ENCODE measurements at places on chromosomes 3 and 15.

- DNase-seq = no peak
These were observed 29.3 kb upstream of the TPM1 start for GRCh38 chr15:63013052-63013808.

GRCh38 chr15:27449941-27450340 is 479.0 kb downstream of the GABRG3 start:
- no peak for DNase-seq

DNA sequence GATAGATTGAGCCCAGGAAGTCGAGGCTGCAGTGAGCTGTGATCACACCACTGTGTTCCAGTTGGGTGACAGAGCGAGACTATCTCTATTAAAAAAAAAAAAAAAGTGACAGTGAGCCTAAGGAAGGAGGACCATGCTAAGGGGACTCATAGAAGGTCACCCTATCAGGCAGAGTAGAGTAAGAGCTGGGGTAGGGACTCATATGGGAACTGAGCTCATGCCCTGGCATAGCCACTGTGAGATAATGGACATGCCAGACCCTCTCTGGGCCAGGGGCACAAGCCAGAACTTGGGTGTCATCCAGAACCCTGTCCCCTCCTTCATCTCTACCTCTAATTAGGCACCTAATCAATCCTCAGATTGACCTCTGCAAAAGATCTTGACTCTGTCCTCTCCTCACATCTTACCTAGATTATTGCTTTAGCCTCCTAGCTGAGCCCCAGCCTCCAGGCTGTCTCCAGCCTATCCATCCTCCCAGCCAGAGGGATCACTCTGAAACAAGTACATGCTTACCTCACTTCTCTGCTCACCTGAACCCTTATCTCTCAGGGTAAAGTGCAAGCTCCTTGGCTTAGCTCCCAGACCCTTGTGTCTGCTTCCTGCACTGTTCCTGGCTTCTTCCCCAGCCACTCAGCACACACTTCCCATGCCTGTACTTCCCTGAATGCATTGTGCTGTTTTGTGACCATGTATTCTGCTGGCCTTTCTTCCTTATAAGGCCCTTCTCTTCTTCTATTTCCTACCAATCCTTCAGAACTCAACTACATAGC is 76.4 kb downstream of the DAPK2 start:
- DNase-seq = no peak

DNA sequence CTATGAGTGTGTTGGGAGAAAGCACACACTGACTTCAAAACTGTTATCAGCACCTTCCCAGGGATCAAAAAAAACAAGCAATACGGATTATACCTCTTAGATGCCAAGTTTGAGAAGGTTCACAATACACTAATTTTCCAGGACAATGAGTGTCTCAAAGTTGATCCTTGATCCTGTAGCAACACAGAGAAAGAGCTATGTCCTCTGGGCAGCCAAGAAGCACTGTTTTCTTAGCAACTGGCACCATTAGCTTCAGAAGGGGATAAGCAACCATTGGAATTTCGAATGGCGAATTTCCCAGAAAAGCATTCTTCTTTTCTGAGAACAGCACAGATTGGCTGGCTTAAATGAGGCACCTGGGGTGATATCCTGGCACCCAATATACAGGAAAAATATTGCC is 270.3 kb upstream of the RORA start:
- no peak for DNase-seq

- no peak for DNase-seq
These were observed 52.5 kb downstream of the COL8A1 start for GRCh38 chr3:99690761-99691369.

DNA sequence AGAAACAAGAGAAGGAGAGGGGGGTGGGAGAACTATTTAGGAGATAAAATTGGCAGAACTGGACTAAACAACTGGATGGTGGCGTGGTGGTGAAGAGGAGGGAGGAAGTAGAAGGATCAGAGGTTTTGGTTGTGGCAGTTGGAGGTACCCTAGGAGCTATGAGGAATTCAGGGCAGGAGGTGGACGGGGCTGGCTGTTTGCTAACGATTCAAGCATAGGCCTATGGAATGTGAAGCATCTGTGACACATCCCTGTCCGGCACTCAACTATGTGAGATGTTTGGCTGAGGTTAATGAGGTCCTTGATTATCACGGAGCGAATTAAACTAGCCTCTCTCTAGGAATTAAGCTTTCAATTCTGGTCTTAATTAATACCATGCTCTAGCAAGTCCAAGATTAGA is 13.5 kb downstream of the TARS3 start:
- DNase-seq = no peak

DNA sequence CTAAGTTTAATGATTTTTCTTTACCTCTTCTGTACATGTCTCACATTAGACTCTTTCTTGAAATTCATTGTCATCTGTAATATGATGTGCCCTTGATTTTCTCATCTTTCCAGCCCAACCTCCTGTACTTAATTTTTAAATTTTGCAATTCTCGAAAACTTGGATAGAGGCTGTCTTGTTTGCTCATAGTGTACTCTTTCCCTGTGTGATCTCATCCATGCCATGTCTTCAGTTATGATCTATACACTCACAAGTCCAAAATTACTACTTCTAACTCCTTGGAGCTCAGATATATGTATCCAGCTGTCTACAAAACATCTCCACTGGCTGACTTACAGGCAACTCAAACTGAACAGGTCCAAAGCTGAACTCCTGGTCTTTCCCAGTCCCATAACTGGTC is 42.2 kb downstream of the CD200 start:
- DNase-seq = no peak

DNA sequence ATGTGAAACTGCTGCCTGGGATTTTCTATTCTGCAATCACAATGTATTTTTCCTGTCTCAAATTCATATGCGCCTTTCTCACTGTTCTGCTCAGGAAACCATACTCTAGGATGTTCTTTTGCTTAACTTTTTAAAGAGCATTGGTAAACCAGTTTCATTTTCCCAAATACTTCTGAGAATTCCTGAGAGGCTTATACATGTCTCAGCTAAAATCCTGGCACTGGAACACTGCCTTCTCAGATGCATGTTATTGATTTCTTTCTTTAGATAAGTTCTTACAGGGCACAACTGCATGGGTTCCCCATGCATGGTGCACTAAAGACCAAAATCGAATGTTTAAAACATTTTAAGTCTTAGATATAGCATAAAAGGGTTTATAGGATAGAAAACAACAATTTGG is 178.3 kb upstream of the PLSCR5 start:
- no peak for DNase-seq

DNA sequence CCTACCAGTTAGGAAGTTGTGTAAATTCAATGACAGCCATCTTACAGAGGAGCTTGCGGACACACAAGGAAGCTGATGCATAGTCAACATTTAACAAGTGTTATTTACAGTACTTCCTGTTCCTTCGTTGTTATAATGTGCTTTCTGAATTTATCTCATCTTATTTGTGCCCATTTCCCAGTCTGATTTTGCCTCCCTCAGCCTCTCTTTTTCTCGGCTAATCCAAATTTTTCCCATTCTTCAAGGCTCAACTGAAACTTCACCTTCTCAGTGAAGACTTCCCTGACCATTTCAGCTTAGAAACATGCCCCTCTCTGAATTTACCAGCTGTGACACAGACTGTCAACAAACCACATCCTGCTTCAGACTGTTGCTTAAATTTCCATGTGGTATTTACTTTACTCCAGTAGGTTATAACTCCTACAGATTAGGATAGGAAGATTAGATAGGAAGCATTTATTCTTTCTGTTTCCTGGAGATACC is 55.7 kb upstream of the CP start:
- no peak for DNase-seq

- no peak for DNase-seq
These were observed 217.4 kb upstream of the CD96 start for GRCh38 chr3:111324645-111325044.

DNA sequence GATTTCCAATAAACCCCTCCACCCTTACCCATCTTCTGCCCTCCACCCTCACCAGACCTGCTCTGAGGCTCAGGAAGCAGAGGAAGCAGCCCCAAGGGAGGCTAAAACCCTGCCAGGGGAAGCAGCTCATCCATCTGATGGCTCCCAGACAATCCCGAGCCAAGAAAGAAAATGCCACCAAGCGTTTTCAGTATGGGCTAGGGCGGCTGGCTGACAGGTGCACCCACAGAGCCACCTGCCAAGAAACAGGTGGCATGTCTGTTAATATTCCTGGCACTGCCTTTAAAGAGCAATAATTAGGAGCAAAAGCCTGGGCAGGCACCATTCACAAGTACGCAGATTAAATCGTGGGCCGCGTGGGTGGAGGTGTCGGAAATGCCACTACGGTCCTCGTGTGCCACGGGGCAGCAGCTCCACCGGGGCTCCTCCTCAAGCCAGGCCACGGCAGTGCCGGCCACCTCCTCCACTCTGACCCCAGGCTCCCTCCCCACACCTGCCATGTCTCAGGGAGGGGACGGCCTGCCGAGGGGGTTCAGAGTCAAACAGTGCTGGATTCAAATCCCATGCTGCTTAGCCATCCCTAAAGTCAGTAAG is 23.9 kb upstream of the GRIP2 start:
- DNase-seq = no peak

DNA sequence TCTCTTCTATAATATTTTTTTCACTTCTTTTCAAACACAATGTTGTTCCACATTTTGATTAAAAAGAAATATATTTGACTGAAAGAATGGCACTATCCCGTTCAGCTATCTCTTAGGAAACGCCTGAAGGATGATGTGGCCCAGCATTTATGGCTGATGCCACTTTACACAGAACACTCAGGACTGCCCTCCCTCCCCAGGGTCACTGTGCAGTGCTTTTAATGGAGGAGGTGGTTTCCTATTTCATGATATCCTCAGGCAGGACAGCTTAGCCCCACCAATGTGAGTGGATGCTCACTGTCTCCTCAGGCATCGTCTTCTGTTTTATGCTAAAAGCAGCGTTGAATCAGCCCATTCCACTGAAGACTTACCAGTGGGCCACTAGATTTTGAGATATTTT is 135.9 kb downstream of the KCNAB1 start:
- no peak for DNase-seq

- DNase-seq = no peak
These were observed 158.7 kb downstream of the GBE1 start for GRCh38 chr3:81602781-81603180.

- no peak for DNase-seq
These were observed 217.2 kb upstream of the CGNL1 start for GRCh38 chr15:57158997-57159668.

DNA sequence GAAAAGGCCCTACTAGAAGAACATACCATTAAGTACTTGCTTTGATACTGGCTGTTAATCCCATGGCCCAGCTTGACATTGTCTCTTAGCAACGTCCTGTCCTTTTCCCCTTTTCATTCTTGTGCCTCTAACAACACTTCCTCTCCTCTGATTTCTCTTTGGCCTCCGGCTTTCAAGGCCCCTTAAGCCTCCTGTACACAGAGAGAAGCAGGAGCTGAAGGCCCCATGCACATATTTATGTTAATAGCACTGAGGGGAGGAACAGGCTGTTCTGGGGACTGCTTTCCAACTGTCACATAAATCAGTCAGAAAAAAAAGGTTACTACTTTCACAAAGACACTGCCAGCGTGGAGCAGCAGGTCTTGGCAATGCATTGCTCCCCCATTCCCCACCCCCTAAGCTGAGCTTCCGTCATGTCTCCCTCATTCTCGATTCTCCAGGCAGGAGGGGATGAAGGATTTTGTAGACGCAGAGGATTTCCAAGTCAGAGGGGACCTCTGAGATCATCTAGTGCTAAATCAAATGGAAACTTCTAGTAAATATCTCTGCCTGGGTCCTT is 257.4 kb upstream of the ADAMTS9 start:
- DNase-seq = no peak

DNA sequence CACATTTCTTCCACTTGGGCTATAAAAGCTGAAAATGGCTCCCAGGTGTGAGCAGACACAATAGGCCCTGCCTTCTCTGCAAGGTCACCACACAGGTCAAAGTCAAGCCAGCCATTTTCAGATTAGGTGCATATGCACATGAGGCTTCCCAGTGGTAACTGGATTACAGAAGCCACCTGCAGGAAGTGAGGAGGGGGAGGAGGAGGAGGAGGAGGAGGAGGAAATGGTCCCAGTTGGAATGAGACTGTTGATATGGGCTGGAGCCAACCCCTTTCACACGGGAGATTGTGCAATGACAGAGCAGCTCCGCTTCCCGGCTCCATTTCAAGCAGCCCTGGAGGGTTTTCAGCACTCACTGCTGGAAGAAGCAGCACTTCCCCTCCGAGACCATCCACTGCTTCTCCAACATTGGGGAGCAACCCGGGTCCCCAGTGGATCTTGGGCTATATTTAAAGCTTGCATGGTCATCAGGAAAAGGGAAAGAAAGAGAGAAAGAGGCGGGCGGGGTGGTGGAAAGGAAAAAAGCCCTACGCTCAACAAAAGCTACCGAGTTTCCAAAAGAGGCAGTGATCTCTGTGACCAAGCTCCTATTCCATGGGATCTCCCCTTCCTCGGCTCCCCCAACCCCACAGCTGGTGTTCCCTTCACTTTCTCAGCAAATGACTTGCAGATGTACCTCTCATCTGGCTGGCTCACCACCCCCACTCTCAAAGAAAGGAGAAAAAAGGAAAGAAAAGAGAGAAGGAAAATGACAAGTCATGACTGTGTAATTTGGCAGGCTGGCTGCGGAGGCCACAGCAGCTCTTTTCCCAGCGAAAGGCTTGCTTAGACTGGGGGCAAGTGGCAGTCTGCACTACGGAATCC is 58.3 kb downstream of the LRIG1 start:
- no peak for DNase-seq

DNA sequence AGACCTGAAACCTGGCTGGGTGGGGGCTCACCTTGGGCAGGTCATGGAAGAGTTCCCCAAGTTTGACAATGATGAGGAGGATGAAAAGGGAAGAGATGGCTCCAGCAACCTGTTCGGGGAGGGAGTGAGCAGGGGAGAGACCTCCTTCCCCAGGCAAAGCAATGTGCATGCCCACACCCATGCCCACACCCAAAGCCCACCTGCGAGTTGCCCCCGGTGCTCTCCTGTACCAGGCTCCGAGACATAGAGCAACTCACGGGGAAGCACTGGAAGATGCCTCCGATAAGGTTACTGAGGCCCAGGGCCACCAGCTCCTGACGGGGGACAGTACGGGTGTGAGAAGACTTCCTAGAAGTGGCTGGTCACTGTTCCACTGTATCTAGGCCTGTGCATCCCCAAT is 4.9 kb downstream of the SLC26A6 start:
- no peak for DNase-seq

DNA sequence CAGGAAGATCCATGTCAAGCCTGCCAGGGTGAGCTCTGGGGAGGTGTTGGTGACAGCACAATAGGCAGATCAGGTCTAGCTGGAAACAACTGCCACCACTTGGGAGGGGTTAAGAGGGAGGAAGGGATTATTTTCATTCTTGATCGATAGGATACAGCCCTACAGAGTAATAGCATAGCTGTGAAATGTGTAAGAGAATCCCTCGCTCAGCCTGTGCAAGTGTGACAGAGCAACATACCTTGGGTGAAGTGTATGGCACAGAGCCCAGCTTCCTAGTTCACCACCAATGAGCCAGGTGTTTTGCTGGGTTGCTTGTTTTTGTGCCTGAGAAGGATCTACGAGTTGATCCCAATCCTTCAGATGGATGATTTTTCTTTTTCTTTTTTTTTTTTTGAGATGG is 9.2 kb upstream of the DCUN1D1 start:
- DNase-seq = no peak

GRCh38 chr3:37986479-37987314 is 3.9 kb upstream of the VILL start:
- no peak for DNase-seq
